ENCODE measurements at places on chromosomes 2 and 18.
A peak's percentile ranks its signal among the peaks of the same experiment; 100 is the strongest.

DNA sequence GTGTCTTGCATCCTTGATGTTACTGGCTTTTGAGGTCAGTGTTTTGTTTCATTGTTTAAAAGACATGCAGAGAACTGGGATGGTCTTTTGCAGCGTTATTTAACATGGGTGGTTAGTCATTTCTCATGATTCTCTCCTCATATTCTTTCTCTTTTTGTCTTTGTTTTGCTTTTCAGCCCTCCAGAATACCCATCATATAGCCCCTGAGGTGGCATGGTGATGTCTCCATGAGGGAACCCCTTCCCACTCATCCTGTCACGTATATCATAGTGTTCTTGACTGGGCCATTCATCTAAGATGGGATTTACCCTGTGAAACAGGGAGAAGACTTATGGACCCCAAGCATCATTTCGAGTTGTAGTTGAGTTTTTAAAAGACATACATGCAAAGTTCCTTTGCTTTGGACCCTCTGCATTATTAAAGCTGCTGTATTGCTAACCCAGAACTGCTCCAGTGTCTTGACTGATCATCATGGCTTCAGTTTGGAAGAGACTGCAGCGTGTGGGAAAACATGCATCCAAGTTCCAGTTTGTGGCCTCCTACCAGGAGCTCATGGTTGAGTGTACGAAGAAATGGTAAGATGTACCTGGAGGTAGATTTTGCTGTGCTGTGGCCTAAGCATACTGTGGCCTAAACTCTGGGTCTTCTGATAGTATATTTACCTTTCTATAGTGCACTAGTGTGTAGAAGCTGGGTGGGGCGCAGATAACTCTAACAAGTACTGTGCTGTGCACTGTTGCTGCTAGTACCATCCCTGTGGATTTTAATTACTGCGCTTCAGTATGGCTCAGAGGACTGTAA lies 1.4 kb downstream of the EHBP1 start:
- no peak for DNase-seq

- no peak for DNase-seq
Observed at GRCh38 chr2:37894601-37895000, 30.5 kb upstream of the RMDN2 start.

- DNase-seq, result no peak
Observed at GRCh38 chr2:45256867-45257641, 247.8 kb upstream of the SIX2 start.

DNA sequence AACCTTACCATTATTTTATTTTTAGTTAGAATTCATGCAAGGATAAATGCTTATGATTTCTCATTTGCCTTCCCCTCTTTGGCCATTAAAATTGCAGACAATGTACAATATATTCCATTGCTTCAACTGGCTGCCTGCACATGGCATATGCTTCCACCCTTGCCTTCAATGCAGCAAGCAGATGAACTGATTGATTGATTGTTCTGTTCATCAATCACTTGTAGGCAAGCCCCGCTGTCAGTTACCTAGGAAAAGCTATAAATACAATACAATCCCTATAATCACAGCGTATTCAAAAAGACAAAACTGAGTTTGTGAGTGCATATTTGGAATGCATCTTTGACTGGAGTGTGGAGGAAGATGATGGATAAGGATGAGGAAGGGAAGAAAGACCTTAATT lies 73.6 kb upstream of the CAVIN2 start:
- DNase-seq, result no peak

- DNase-seq, result no peak
Observed at GRCh38 chr2:86229221-86229620, 30.0 kb downstream of the MRPL35 start.

DNA sequence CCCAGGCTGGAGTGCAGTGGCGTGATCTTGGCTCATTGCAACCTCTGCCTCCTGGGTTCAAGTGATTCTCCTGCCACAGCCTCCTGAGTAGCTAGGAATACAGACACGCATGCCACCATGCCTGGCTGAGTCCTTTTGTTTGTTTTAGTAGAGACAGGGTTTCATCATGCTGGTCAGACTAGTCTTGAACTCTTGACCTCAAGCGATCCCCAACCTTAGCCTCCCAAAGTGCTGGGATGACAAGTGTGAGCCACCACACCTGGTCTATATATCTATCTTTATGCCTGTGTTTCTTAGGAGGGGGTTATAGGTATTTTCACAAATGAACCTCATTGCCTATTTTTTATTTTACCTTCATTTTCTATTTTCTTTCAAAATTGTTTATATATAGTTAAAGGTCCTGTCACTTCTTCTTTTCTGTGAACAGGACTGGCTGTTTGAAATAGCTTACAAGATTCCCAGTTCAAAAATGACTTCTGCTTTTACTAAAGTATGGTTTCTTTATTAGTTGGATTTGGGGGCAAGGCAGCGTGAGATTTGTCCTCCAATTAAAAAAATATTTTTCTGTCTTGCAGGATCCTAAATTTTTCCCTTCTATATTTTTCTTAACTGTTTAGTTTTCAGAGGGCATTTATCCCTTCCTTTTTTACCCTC lies 16.4 kb upstream of the MARCHF7 start:
- no peak for DNase-seq

- peak; percentile 7 for DNase-seq
Observed at GRCh38 chr2:221571025-221571550, 1.0 kb downstream of the EPHA4 start.

GRCh38 chr2:230849633-230850357 lies 14.9 kb upstream of the ITM2C start:
- no peak for DNase-seq

DNA sequence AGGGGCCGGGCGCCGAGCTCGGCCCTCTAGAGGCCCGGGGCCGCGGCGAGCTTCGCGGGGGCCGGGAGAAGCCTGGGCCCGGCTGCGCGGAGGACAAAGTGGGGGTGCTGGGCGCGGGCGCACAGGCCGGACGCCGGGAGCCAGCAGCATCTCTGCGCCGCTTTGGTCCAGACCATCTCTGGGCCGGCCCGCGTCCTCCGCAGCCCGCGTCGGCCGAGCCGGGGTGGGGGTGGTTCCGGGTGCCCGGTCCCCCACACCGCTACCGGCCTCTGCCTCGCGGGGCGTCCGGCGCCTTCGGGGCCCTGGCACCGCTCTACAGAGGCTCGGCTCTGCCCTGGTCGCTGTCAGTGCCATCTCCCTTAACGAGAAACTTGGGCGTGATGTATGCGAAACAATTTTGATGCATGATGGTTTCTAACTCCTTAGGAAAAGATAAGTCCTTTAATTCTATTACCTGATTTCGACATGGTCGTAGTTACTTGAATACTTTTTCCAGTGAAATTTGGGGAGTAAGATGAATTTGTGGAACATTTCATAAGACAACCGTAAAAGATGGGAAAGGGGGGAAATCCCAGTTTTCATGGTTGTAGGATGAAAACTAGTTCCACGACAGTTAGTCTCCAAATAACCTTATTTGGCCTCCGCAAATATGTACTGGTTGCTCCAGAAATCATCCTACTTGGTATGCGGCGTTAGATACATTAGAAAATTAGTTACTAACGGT lies 562 bp downstream of the TWSG1 start:
- peak; percentile 39 for DNase-seq

GRCh38 chr2:22999951-23000350 lies 385.0 kb upstream of the KLHL29 start:
- DNase-seq, result no peak

DNA sequence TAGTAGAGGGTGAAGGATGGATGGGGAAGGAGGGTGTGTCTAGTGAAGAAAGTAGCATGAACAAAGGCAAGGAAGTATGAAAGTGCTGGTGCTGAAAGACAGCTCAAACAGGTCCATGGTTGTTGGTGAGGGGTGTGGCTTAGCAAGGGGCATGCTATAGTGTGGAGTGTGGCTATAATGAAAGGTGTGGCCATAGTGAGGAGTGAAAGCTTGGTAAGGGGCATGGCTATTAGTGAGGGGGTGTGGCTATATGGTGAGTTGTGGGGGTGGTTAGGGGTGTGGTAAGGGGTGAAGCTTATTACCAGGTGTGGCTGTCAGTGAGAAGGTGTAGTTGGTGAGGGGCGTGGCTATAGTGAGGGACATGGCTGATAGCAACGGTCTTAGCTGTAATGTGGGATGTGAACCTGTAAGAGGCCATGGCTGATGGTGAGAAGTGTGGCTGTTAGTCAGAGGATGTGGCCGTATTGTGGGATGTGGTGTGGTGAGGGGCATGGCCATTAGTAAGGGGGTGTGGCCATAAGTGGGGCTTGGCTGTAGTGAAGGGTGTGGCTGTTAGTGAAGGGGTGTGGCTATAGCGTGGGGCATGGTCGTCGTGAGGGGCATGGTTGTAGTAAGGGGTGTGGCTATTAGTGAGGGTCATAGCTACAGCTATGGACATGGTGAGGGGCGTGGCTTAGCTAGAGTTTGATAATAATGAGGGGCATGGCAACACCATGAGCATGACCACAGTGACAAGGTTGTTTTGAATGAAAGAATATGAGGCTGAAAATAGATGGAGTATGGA lies 549.6 kb downstream of the FBXO15 start:
- DNase-seq, result no peak

DNA sequence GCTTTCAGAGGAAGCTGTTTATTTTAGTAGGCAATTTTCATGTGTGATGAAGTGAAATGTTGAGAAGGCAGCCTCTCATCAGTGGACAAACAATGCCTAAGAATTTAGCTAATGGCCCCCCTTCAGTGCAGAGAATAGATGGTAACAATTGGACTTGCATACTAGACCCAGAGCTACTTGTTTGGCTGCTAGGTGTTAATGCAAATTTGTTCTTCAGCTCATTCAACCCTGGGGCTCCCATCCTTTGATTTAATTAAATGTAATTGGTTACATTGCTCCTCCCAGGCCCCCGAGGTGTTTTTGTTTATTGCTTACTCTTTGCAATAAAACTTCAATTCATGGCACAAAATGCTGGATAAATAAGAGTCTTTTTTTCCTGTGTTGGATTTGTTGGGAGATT lies 68.6 kb downstream of the CAMKMT start:
- DNase-seq, result no peak

- no peak for DNase-seq
Observed at GRCh38 chr18:51614967-51615571, 417.6 kb upstream of the MEX3C start.

- no peak for DNase-seq
Observed at GRCh38 chr2:25618676-25619075, 54.7 kb downstream of the DTNB start.

GRCh38 chr2:199739413-199740110 lies 111.4 kb downstream of the FTCDNL1 start:
- DNase-seq, result peak; percentile 35

- DNase-seq, result no peak
Observed at GRCh38 chr2:135119582-135119981, 67.5 kb downstream of the RAB3GAP1 start.

GRCh38 chr2:134150760-134151159 lies 103.1 kb upstream of the MGAT5 start:
- DNase-seq, result no peak

DNA sequence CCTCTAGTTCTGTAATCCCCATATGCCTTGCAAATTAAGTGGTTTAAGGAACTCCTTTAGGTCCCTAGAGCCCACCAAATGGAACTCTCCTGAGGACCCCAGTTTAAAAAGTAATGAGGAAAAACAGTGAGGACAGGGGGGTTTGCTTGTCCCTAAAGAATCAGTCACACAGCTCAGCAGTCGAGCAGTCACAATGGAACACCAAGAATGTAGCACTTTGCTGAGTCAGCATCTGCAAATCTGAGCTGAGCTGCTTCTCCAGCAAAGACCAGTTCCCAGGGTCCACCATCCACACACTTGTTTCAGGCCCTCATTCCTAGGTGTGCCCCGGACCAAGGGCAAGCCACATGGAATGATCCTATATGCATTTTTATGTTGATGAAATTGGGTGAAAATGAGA lies 46.2 kb upstream of the NEDD4L start:
- no peak for DNase-seq

DNA sequence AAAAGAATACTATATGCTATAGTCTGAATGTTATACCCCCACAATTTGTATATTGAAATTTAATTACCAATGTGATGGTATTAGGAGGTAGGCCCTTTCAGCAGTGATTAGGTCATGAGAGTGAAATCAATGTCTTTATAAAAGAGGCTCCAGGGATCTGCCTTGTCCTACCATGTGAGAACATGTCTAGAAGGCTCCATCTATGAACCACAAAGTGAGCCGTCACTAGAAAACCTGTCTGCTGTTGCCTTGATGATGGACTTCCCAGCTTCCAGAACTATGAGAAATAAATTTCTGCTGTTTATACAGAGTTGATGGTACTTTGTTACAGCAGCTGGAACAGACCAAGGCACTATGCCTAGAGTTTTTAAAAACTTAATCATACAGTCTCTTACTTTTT lies 46.3 kb upstream of the FAM124B start:
- no peak for DNase-seq

- no peak for DNase-seq
Observed at GRCh38 chr2:157792335-157793052, 83.6 kb downstream of the ACVR1 start.

DNA sequence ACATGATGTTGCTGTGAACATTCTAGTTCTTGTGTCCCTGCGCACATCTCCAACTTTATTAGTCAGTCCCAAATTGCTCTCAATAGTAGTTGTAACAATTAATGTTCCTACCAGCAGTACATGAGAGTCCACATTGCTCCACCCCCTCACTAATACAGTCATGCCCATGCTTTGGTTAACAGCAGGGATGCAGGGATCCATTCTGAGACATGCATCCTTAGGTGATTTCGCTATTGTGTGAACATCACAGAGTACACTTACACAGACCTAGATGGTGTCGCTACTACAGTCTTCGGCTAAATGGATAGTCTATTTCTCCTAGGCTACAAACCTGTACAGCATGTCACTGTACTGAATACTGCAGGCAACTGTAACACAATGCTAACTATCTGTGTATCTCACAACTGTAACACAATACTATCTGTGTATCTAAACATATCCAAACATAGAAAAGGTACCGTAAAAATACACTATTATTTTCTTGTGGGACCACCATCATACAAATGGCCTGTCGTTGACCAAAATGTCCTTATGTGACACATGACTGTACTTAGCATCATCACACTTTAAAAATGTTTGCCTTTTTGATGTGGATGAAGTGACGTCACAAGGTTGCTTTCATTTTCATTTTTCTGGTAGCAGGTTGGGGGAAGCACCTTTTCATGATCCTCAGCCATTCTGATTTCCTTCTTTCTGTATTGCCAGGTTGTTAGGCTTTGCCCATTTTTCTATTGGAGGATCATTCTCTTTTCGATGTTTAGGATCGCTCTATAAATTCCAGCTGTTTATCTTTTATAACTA lies 82.9 kb upstream of the RNF152 start:
- DNase-seq, result no peak

- no peak for DNase-seq
Observed at GRCh38 chr2:8598295-8599165, 83.3 kb upstream of the ID2 start.

Measured in caudate nucleus (tissue), 63 donors.